ENCODE measurements at places on chromosomes 7 and 10.

DNA sequence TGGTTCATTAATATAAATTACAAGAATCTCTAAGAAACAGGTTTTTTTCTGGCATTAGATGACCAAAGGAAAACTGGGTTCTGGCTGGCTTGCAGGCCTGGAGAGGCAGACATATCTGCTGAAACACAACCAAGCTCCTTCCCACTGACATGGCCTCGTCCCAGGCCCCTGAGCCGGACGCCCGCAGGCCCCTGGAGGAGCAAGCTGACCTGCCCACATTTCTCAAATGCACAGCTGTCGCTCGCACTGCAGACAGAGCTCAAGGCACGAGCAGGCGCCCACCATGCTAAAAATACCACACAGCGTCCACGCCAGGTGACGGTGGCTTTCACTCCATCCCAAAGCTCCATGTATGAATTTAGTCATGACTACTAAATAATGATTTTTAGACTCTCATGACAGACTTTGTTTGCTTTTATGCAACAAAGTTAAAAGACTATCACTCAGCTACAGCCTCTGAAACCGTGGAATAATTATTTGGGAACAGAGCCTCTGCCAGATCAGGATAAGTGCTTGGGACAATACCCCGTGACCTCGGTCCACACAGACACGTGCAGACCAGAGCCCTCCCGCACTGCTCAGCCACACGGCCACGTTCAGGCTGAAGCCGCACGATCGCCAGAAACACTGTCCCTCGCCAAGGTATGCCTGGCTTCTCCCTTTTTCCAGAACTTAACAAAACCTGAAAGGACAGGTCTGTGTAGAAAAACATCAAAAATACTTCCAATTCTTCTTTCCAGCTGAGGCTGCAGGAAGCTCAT is 71.1 kb downstream of the DIP2C start:
- DNase-seq: no peak

- DNase-seq: no peak
Observed at GRCh38 chr10:122269059-122269687, 1.9 kb upstream of the BTBD16 start.

- no peak for DNase-seq
Observed at GRCh38 chr7:27678617-27679260, 16.1 kb upstream of the HIBADH start.

GRCh38 chr7:101237206-101238067 is at the start of gene CLDN15:
TSS of gene CLDN15 (minus strand) at chr7:101237802. CDS start at chr7:101237581, 221 bp downstream.
- no peak for DNase-seq

DNA sequence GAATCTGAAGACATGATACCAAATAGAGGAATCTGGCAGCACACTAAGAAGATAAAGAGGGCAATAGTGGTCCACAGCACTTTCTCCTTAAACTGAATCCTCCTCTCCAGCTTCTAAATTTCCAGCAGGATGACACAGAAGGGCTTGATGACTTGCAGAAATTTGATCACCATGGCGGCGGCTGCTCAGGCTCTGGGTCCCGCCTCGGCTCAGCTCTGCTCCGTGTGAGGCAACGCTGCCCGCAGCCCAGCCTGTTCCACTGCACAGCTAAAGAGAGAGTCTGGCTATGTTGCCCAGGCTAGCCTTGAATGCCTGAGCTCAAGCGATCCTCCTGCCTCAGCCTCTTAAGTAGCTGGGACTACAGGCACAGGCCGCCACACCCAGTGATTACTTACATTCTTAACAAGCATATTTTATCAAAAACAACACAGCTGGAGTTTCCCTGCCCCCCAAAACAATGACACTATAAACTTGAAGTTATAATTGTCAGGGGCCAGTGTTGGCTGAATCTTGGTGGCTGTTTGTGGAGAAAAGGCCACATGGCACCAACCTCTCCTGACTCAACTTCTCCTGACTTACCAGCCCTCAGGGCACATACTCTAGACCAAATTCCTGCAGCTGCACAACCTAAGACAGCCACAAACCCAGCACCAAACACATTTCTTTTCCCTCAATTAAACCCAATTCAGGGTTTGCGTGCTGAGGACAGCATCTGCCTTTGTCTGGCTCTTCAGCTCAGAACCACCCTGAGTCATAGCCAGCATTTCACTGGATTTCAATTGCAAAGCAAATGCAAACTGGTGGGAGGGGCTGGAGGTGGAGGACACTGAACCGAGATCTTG is 11.6 kb upstream of the TNPO3 start:
- DNase-seq: no peak

All from stimulated activated CD4-positive, alpha-beta T cell treated with anti-CD3 and anti-CD28 coated beads, TNF-alpha, amount 100 ng/mL, for 24 hours (primary cell).